ENCODE measurements at places on chromosomes 3 and 15.
A peak's percentile ranks its signal among the peaks of the same experiment; 100 is the strongest.

DNA sequence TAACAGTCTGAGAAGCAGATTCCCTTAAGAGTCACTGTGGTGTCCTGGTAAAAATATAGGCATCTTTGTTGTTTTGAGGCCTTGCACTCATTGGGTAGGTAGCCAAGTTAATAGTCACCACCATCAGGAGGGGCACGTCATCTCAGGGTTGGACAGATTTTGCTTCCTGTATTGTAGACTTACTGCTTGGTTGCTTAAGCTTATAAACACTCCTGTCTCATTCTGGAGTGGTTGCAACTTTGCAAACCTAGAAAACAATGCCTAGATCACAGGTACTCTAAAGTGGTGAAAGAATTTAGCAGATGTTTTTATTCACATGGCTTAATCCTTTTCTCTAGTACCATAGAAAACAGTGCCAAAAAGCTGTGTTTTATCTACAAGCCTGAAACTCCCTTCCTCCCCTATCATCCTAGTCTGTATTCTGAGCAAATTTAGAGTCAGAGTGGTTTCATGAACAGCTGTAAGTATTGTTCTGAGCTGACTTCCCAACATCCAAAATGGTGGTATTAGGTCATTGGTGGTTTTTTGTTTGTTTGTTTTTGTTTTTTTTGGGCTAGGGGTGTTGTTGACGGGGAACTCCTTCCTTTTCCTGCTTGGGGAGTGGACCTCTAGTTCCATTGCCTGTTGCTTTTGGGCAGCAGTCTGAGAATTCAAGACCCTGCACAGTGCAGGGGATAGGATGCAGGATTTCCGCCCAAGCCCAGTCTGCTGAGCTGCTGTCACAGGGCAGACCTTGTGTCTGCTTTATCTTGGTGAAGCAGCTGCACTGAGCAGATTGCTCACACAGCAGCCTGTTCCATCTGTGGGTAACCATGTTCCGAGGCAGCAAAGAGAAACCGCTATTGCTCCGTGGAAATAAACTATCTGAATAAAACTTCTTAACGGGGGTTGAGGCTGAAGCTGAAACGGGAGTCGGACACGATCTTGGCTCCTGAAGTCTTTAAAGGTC lies 202.0 kb downstream of the AKAP13 start:
- ATAC-seq: peak; percentile 51

- no peak for ATAC-seq
These were observed 29.5 kb downstream of the WNT7A start for GRCh38 chr3:13850161-13850945.

GRCh38 chr3:105505170-105505569 lies 138.5 kb downstream of the ALCAM start:
- ATAC-seq: no peak

- ATAC-seq: no peak
These were observed 23.3 kb upstream of the CYP11A1 start for GRCh38 chr15:74390647-74391288.

GRCh38 chr15:93562395-93563123 lies 473.5 kb upstream of the RGMA start:
- no peak for ATAC-seq

- ATAC-seq: no peak
These were observed 15.8 kb downstream of the XXYLT1 start for GRCh38 chr3:195255176-195255500.

- ATAC-seq: no peak
These were observed 287.8 kb upstream of the SATB1 start for GRCh38 chr3:18712713-18713576.

- ATAC-seq: no peak
These were observed 768.7 kb downstream of the EPHA3 start for GRCh38 chr3:89876116-89876515.

GRCh38 chr15:58135511-58136174 lies 2.5 kb upstream of the AQP9 start:
- ATAC-seq: no peak

GRCh38 chr15:84654689-84655453 lies 788 bp upstream of the WDR73 start:
- ATAC-seq: peak; percentile 55

DNA sequence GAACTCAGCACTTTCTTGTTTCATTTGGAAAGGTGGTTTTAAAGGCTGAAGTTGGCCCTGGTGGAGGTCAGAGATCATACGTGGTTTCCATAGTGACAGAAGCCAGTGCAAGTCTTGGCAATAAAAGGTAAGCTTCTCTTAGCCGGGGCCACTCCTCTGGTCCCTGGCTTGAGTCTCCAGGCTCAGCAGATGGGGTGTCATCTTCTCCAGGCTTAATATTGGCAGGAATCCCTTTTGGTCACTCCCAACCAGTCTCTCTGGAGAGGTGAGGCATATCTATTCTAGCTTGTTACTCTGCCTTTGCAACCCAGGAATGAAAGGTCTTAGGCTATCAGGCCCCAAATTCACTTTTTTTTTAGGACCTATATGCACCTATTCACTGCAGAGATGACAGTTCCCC lies 4.8 kb downstream of the CYP19A1 start:
- ATAC-seq: no peak

DNA sequence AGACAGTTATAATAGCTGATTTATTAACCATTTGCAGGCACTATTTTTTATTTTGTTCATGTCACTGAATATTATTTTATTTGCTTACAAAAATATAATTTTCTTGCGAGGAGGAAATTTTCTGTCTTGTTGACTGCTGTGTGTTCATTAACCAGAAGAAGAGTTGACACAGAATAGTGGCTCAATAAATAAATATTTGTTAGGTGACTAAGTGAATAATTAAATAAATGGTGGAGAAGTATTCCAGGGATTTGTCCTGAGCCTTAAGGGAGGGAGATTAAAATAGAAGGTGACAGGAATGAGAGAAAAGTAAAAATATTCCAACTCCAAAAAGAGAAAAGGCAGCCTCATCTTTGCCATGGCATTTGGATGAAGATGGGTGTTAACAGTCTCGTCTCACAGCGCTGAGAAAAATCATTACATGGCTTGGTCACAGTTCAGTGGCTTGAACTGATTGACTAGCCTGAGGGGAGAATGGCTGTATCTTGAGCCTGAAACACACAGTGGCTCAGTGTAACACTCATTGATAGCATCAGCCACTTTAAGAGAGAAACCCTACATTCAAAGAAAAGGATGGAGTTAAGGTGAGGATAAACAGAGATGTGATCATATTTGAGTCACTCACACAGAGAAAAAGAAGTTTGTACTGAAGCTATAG lies 449.9 kb upstream of the NAALADL2 start:
- no peak for ATAC-seq

- ATAC-seq: no peak
These were observed 232.8 kb upstream of the UMPS start for GRCh38 chr3:124497487-124497886.

DNA sequence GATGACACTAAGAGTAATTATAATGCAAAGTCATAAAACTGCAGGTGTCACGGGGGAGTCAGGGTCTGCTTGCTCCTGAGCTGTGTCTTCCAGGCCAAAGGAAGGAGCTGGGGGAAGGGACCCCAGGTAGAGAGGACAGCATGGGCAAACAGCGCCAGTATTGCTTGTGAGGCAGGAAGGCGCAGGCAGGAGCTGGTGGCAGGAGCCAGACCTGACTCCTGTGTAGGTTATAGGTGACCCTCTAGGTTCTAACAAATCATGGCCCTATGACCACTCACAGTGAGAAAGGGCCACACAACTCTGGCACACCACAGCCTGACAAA lies 1.9 kb downstream of the CISH start:
- ATAC-seq: no peak

DNA sequence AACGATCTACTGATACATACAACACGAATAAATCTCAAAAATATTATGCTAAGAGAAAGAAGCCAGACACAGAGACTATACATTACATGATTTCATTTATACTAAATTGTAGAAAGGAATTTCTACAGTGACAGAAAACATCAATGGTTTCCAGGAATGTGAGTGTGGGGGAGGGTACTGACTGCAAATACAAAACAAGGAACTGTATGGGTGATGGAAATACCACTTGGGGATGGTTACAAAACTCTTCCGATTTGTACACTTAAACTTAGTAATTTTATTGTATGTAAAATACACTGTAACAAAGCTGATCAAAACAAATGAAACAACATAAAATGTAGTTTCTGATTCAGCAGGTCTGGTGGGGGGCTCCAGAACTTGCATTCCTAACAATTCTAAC lies 45.8 kb upstream of the IP6K2 start:
- ATAC-seq: no peak

- ATAC-seq: no peak
These were observed 536.7 kb upstream of the TBL1XR1 start for GRCh38 chr3:177733936-177734335.

GRCh38 chr3:11641316-11641682 lies 2.4 kb downstream of the VGLL4 start:
- ATAC-seq: no peak

DNA sequence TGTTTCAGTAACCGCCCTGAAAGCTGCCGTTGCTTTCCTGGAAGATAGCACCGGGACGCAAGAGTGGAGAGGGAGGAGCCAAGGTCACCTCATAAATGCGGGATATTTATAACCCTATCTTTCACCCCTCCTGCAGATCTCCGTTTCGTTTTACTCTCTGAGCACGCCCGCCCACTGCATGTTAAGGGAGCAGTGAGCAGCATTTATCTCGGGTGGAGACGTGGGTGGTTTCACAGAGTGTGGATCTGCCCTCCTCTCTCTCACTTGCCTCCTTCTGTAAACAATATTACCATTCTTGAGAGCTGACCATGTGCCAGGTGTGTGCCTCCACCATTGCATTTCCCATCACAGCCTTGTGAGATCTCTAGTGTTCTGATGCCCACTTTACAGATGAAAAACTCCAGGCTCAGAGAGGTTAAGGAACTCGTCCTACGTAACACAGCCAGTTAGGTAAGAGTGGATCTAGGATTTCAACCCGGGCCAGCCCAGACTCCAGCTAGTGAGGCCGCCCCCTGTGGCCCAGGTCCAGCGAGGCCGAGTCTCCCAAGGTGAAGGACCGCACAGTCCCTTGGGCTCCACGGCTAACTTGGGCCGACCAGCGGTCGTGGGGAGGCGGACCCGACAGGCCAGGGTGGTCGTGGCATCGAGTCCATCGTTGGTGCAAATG lies 16.9 kb upstream of the SEMA4B start:
- peak; percentile 82 for ATAC-seq

GRCh38 chr15:68389041-68389930 lies 42.7 kb downstream of the ITGA11 start:
- ATAC-seq: no peak

DNA sequence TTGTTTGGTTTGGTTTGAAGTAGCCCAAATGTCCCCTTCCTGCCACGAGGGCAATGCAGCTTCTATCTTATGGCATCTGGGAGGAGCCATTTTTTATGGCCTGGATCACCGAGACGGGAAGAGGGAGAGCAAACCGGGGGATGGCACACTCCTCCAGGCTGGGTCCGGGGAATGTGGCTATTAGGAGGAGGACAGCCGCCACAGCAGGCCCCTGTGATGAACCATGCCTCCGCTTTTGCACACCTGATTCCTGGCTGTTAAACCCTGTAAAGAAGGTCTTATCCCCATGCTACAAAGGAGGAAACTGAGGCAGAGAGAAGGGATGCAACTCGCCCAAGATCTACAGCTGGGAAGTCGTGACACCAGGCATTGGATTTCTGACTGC lies 157.6 kb downstream of the OR4M2 start:
- no peak for ATAC-seq

DNA sequence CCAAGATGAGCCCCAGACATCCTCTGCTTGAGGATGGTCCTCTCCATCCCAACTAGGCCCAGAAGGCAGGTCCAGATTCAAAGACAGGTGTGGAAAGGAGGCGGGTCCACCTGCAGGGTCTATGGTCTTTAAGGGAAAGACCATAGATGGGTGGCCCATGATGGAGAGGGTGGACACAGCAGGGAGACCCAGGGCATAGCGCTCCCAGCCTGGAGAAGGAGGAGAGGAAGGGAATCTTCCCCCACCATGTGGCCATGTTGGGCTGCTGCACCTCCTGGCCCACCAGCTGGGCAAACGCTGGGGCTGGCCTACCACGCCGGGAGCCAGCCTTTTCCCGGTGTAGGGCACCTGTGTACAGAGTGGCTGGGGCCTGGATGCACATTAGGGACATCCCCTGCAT lies 265.2 kb upstream of the TLE3 start:
- peak; percentile 91 for ATAC-seq

DNA sequence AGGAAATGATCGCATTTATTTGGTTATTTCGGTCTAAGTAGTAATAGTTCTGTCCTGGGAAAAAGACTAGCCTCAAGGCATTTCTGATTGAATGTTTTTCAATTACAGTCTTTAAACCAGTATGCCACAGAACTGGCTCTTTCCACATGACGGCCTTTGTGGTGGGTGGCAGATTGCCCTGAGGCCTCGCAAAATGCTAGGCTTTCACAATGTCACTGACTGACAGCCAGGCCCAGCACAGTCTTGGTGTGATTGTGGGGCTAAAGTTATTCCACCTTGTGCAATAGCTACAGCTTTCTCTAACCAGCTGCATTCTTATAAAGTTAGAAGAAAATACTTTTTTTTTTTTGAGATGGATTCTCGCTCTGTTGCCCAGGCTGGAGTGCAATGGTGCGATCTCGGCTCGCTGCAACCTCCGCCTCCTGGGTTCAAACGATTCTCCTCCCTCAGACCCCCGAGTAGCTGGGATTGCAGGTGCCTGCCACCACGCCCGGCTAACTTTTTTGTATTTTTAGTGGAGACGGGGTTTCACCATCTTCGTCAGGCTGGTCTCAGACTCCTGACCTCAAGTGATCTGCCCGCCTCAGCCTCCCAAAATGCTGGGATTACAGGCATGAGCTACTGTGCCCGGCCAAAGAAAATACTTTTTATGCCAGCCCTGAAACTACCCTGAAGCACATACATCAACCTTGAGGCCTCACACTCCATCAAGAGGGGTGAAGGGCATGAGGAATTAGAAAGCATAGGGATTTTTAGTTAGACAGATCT lies 2.5 kb upstream of the ADIPOQ start:
- no peak for ATAC-seq

GRCh38 chr3:14404186-14404585 lies 1.8 kb downstream of the SLC6A6 start:
- no peak for ATAC-seq

GRCh38 chr15:33533197-33533596 lies 222.4 kb downstream of the RYR3 start:
- ATAC-seq: no peak

Data from SK-N-SH treated with all-trans-retinoic acid at 6 μM for 48 hours (cell line).